Calu3 (cell line): ENCODE measurements at places on chromosomes 12 and 14. TPM values are rescaled to one million over a fixed set of nuclear protein-coding genes. Genes with fewer than 3 reads are reported as not detected.

OR10AD1 gene
- not detected in 2 replicates for total RNA-seq

DNA sequence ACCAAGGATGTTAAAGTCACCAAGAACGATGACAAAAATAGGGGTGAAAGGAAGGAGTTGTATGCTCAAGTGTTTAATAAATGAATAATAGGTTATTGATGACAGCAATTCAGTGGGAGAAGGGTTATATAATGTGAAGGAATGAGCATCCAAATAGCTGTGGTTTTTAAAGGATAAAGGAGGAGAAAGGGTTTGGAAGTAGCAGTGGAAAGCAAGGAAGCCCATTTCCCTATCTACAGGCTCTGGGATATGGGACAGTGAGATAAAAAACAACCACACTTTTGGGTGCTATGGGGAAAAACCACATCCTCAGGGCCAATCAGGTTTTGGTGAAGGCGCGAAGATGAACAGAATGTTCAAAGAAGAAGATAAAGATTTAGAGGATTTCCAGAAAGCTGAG lies 258.6 kb downstream of the ZFP36L1 start:
- DNase-seq, result no peak

KRT2 gene
- not detected in 2 replicates for total RNA-seq

GRCh38 chr12:18275981-18276380 lies 14.7 kb downstream of the PIK3C2G start:
- DNase-seq, result no peak

- DNase-seq, result no peak
These were observed 59.8 kb upstream of the SLC38A2 start for GRCh38 chr12:46432325-46432724.

CLEC4C gene
- total RNA-seq, result not detected in 2 replicates

MDGA2 gene
- not detected in 2 replicates for total RNA-seq

KRT6C gene
- total RNA-seq, result not detected in 2 replicates

TUBA1C gene
- 469 and 472 TPM in 2 replicates for total RNA-seq

DNA sequence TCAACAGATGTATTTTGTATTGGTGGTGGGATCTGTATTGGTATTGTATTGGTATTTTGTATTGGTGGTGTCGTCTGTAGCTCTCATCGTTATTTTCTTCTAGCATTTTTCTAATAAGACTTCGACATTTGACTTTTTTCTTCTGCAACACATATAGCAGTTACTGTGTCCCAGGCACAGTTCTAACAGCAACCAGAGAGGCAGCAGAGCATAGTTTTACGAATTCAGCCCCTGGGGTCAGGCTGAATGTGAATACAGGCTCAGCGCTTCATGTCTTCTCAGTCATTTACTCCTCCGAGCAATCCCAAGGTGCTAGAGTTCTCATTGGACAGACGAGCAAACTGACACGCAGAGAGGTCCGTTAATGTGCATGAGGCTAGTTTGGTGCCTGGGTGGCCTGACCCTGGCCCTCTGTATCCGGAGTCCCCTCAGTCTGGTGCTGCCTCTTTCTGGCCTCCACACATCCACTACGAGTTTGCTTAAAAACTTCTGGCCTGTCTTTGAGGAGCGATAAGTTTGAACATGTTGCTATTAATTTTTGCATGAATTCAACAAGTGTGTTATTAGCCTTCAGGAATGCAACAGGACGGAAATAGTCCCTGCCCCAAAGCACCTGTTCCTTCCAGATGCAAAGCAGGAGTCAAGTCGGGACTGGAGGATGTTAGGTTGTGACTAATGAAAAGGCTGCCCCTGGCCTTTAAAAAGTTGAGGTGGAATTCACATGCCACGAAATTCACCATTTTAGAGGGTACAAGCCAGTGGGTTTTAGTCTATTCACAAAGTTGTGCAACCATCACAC lies 87.0 kb downstream of the GLT1D1 start:
- DNase-seq, result no peak
